Stimulated activated naive CD8-positive, alpha-beta T cell treated with anti-CD3 and anti-CD28 coated beads, Interleukin-15, amount 100 ng/mL, for 72 hours (primary cell): ENCODE measurements at places on chromosomes 4 and X.

DNA sequence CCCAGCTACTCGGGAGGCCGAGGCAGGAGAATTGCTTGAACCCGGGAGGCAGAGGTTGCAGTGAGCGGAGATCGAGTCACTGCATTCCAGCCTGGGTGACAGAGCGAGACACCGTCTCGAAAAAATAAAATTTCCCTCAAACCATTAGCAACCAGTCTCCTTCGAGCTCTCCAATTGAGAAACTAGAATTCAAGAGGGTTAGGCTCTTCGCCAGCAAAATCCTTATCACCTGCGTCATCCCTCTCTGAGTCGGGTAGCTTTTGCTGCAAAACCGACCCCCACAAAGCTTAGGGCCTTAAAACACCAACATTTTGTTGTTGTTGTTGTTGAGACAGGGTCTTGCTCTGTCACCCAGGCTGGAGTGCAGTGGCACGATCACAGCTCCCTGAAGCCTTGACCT lies 75.1 kb upstream of the DDX3X start:
- no peak for DNase-seq

DNA sequence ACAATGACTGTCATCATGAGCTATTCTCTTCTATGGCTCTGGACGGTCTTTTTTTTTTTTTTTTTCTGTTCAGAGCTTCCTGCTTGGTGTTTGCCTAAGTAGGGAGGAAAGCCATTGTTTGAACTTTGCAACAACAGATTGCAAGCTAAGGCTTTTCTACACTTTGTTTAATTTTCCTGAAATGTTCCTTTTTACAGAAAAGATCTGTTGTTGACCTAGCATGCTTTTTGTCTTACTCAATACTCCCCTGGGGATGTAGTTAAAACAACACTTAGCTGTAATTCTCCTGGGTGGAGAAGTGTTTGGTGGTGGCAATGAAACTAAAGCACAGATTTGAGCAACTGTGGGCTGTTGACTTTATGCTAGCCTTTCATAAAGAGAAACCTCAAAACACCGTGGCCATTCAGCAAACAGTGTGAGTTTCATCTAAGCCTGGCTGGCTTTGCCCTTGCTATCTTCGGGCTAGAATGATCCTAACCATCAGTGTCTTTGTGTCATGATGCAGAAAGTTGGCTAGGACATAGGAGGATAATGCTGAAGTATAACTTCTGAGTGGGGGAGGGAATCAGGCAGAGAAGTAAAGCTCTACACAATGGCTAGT lies 110.5 kb downstream of the ANXA3 start:
- no peak for DNase-seq

- DNase-seq, result no peak
Measured at GRCh38 chrX:123962006-123962467, 531 bp downstream of the STAG2 start.

DNA sequence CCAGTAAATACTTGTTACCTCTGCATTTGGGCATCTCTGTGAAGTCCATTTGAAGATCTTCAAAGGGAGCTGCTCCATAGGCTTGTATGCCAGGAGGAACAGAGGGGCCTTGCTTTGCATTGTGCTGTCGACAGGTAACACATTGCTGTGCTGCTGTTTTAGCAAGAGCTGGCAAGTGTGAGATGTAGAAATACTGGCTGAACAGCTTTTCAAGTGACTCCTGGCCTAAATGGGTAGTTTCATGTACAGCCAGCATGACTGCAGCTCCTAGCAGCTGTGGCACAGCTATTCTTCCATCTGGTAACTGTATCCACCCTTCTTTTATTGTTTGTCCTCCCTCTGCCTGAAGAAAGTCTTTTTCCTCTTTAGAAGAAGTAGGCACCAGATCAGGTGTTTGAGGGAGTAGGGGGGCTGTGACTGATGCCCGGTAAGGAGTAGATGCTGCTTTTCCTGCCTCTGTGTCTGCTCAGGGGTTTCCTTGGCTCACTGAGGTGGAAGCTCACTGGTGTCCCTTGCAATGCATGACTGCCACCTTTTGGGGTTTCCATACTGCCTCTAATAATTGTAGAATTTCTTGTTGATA lies 965.3 kb downstream of the CCSER1 start:
- no peak for DNase-seq

GRCh38 chr4:101670370-101670769 lies 120.2 kb upstream of the BANK1 start:
- no peak for DNase-seq

DNA sequence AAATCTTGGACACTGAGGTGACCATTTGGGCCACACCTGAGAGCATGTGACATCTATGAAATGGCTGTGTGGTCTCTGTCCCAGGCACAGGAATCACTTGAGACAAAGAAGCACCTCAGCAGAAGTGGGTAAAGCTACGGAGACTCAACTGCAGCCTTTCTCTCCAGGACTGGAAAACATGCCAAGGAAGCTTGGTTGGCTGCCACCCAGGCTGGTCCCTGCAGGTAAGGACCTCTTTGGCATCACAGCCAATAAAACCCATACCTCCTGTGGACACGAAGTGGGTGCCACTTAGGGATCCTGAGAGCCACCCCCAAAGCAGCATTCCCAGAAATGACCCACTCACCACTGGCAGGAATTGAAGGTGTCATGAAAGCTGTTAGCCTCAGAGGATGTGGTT lies 74.6 kb downstream of the LEF1 start:
- no peak for DNase-seq

DNA sequence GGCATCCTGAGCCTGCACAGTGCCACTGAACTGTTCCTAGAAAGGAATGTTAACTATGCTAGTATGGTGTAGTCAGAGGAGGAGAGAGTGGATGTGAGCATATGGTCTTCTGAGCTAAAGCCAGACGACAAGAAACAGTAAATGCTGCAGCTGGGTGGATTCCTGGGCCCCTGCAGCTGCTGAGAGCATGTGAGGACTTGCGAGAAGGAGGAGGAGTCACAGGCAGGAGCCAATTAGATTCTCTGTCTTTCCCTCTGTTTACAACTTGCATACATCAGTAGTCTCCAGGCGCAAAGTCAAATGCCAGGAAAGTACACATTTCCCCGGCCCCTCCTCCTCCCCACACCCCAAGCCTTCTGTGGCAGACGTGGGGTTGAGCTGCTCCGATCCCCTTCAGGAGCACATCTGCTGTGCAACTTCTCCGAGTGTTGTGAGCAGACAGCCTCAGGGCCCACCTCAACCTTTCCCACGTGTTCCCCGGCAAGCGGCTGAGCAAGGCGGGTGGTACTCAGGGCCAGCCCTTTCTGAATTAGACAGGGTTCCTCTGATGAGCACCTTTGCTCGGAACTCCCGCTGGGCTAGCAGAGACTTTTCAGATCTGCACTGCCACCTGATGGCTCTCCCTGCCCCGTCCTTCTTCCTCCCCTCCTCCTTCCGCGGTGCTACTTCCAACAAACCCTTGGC lies 108.7 kb upstream of the ATP6AP2 start:
- peak; percentile 20 for DNase-seq

DNA sequence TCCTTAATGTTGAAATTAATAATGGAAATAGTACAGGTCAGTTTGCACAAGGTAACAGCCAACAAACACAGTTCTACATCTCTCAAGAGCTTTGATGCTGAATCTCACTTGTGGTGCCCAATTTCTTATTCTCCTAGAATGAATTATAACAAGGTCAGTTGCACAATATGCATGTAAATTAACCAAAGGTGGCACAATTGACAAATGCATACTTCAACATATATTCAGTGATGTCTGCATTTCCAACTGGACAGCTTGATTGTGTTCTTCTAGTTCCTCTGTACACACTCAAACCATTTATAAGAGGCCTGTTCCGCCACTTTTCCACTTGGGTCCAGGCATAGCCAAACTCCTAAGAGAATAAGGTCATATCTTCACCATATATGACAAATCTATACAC lies 210.3 kb upstream of the EPHA5 start:
- no peak for DNase-seq

GRCh38 chrX:81662381-81662780 lies 460.5 kb downstream of the SH3BGRL start:
- no peak for DNase-seq

- DNase-seq, result no peak
Measured at GRCh38 chrX:10922159-10922558, 189.0 kb upstream of the HCCS start.

DNA sequence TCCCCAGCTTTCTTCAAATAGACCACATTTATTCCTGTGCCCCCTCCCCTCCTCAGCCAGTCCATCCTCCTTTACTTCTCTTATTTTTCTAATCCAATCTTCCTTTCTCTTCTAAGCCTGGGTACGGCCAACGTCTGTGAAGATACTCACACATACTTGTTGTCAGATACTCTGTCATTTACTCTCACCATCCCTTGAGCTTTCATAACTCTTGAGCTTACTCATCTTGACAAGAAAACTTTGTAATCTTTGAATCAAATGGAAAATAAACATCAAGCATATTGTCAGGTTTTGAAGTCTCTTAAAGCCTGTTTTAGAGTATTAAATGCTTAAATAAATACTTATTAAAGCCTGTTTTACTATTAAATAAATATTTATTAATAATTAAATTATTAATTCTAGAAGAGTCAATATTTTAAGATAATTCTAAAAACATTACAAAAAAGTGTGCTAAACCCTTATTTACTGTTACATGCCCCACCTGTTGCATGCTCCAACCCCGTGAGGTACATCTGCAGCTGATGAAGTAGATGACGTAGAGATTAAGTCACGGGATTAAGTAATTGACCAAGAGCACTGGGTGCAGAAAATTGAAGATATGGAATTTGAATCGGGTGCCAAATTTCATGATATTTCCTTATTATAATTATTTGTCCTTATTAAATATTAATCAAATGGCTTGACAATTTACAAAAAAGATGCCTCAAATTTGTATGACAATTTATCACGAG lies 1.5 kb upstream of the TRIML2 start:
- no peak for DNase-seq

DNA sequence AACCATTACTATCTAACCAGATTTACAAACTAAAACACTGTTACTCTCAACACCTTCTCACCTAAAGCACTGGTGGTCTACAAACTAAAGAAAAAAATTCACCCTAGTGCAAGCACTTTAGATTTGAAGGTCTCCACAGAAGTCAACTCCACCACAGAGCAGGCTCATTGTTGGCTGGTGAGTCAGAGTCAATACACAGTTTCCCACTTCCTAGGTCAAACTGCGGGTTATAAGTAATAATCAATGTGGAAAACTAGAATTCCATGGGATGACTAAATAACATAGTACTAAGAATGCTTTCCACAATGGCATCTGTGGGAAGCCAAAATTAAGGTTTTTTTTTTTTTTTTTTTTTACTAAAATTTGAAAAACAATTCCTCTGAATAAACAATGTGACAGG lies 191.8 kb downstream of the PDGFC start:
- no peak for DNase-seq

GRCh38 chr4:170047771-170048354 lies 21.7 kb upstream of the MFAP3L start:
- DNase-seq, result peak; percentile 29

DNA sequence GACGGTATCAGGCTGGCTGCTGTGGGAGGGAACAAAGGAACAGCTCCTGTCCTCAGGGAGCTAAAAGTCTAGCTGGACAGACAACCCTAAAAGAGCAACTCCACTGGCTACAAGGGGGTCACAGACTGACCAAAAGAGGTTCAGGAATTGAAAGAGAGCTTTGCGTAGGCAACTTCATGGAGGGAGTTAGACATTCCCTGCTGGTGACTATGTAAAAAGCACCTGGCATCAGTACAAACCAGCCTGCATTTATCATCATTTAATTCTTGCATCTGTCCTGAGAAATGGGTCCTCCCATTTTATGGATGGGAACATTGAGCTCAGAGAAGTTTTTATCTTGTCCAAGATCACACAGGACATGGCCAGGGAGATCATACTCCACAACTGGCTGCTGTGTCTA lies 1.4 kb upstream of the LGI2 start:
- no peak for DNase-seq

- no peak for DNase-seq
Measured at GRCh38 chr4:40887764-40888131, 138.0 kb downstream of the NSUN7 start.

- no peak for DNase-seq
Measured at GRCh38 chr4:26030260-26030667, 116.2 kb downstream of the SMIM20 start.

DNA sequence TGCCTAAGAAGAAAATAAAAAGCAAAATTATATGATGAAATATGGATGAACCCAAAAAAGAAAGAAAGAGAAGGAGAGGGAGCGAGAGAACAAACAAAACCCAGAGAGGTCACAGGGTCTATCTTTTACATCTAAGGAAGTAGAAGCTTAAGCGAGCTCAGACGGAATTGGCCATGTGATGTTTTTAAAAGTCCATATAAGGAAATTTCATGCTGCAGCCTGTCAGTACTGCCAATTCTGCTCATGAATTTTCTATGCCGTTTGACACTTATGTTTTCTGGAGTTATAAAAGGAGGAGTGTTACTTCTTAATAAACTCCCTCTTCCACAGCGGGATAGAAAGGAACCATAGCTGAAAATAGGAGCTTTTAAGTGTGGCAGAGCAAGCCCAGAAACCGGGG lies 32.9 kb upstream of the DCX start:
- DNase-seq, result no peak

DNA sequence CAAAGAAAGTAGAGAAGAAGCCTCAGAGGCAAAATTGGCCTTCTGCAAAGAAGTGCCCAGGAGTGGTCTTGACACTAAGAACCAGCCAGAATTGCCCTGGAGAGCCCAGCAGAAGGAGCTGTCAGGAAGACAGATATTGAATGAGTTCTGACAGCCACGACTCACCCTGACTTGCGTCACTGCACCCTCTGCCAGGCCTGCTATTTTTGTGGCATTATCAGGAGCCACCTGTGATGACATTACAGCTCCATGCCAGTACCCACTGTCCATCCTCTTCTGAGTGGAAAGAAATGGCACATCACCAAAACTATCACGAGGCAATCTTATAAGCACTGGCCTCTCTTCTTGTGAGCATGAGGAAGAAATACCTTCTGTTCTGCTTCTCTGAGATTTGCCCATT lies 67.7 kb downstream of the SMIM20 start:
- DNase-seq, result no peak
